ENCODE measurements at places on chromosomes 5 and 9. TPM values are rescaled to one million over a fixed set of nuclear protein-coding genes. Genes with fewer than 3 reads are reported as not detected.
A peak's percentile ranks its signal among the peaks of the same experiment; 100 is the strongest.

- no peak for DNase-seq
- no peaks in the 10 kb centered on the region for H3K36me3 ChIP-seq
- no peaks in the 10 kb centered on the region for H3K4me1 ChIP-seq
- no peak overlapping the region for H3K4me3 ChIP-seq
- H3K27ac ChIP-seq: no peak overlapping the region
Observed at GRCh38 chr5:4370218-4370617, 769.9 kb upstream of the ADAMTS16 start.

GRCh38 chr5:119267958-119268386, 87.8 kb upstream of the TNFAIP8 start:
- DNase-seq: peak; percentile 91
- H3K27ac ChIP-seq: peak overlapping the region; percentile 83
- H3K36me3 ChIP-seq: no peaks in the 10 kb centered on the region
- peak overlapping the region; percentile 100 for H3K4me3 ChIP-seq

GRCh38 chr9:133823189-133824105, 85.3 kb upstream of the SARDH start:
- no peaks in the 10 kb centered on the region for H3K36me3 ChIP-seq
- H3K27ac ChIP-seq: peak overlapping the region; percentile 25
- no peaks in the 10 kb centered on the region for H3K27me3 ChIP-seq
- H3K4me1 ChIP-seq: no peaks in the 10 kb centered on the region

- H3K27ac ChIP-seq: peak overlapping the region; percentile 91
- H3K4me3 ChIP-seq: peak overlapping the region; percentile 35
- no peaks in the 10 kb centered on the region for H3K27me3 ChIP-seq
- peaks cover 30% of the 10 kb centered on the region for H3K4me1 ChIP-seq
Observed at GRCh38 chr9:4147476-4148230, 152.2 kb downstream of the GLIS3 start.

GRCh38 chr5:120640778-120641177, 176.7 kb downstream of the PRR16 start:
- H3K4me1 ChIP-seq: no peaks in the 10 kb centered on the region
- H3K4me3 ChIP-seq: no peak overlapping the region
- no peak overlapping the region for H3K27ac ChIP-seq
- no peak for DNase-seq
- no peaks in the 10 kb centered on the region for H3K27me3 ChIP-seq
- H3K36me3 ChIP-seq: no peaks in the 10 kb centered on the region

DNA sequence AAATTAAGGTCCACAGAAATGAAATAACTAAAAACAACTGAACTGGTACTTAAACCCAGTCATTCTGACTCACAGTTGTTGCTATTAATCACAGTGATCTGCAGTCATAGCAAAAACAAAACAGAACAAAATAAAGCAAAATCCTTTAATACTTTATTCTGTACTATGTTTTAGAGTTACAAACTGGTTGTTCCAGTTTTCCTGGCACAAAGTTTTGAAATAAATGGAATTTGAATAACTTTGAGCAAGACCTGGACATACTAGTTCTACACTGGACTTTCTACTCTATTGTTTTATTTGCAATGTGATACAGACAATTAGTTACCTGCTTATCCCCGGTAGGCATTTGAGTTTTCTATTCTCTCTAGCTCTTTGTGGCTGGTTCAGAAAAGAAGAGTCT, 147.9 kb downstream of the DMRT2 start:
- no peak for DNase-seq
- H3K4me1 ChIP-seq: no peaks in the 10 kb centered on the region
- H3K27ac ChIP-seq: no peak overlapping the region
- H3K27me3 ChIP-seq: no peaks in the 10 kb centered on the region
- no peak overlapping the region for H3K4me3 ChIP-seq
- no peaks in the 10 kb centered on the region for H3K36me3 ChIP-seq

- DNase-seq: no peak
- H3K27ac ChIP-seq: no peak overlapping the region
- no peak overlapping the region for H3K4me3 ChIP-seq
- H3K36me3 ChIP-seq: no peaks in the 10 kb centered on the region
- no peaks in the 10 kb centered on the region for H3K27me3 ChIP-seq
Observed at GRCh38 chr5:148746826-148747535, 79.4 kb upstream of the ADRB2 start.

DNA sequence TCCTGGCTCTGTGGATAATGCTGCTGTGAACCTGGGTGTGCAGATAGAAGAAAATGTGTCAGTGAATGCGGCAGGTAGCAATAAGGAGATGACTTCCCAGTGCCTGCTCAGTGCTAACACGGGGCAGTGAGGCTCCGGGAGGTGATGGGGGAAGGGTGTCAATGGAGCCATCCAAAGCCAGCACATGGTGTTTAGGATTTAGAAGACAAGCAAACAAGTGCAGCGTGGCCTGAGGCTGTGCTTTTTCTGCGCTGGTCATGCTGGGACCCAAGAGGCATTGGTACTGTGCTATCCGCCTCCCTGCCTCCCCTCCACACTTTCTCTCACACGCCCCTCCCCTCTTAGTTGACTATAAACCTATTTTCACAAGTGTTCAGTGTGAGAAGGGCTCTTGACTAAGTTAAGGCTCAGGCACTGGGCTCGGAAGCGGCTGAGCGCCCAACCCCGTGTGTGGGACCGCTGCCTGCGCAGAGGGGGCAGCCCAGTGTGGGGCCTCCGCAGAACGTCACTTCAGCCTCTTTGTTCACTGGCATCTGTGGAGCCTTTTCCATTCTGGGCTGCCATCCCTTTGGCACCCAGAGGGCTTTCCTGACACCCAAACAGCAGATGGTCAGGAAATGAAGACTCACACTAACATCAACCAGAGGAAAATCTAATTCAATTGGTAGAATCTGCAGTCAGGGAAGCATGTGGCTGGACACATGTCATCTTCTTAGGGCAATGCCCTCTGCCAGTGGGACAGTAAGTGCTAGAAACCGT, 21.8 kb upstream of the NINJ1 start:
- H3K27me3 ChIP-seq: no peaks in the 10 kb centered on the region
- no peak overlapping the region for H3K4me3 ChIP-seq
- no peak overlapping the region for H3K27ac ChIP-seq
- no peaks in the 10 kb centered on the region for H3K4me1 ChIP-seq
- no peak for DNase-seq

GRCh38 chr5:624118-624950, 12.2 kb downstream of the CEP72 start:
- H3K4me1 ChIP-seq: no peaks in the 10 kb centered on the region
- peaks cover 9% of the 10 kb centered on the region for H3K36me3 ChIP-seq
- H3K27me3 ChIP-seq: no peaks in the 10 kb centered on the region
- no peak overlapping the region for H3K27ac ChIP-seq
- no peak for DNase-seq
- no peak overlapping the region for H3K4me3 ChIP-seq

DNA sequence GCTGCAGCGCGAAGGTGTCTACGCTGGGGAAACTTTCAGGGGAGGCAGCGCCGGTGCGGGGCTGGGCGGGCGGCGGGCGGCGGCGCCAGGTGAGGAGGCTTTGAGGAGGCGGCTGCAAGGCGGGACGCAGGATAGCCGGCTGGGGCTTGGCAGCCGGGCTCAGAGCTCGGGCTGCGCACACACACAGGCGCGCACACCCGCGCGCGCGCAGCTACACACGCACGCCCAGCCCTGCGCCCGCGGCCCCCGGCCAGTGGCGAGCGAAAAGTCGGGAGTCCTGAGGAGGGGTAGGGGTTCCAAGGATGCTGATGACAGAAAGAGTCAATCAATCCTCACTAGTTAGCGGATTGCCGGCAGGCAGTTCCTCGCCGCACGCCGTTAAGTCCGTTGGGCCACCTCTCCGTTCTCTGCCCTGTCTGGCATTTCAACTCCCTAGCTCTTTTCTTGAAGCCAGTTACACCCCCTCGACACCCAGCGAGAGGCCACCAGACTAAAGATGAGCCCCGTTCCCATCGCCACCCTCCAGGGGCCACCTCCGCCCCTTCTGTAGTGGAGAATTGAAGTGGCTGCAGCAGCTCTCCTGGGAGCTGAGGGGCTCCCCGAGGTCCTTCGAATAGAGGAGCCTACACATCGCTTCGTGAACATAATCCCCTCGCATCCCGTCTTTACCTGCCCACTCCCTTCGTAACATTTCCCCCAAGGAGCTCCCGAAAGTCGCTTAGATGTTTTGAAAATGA, 1640.3 kb upstream of the C9orf72 start:
- no peaks in the 10 kb centered on the region for H3K36me3 ChIP-seq
- peaks cover 19% of the 10 kb centered on the region for H3K27me3 ChIP-seq
- no peak within 1 kb of the TSS for H3K27ac ChIP-seq
- H3K4me1 ChIP-seq: no peaks in the 10 kb centered on the region
- peak within 1 kb of the TSS; percentile 73 for H3K4me3 ChIP-seq

DNA sequence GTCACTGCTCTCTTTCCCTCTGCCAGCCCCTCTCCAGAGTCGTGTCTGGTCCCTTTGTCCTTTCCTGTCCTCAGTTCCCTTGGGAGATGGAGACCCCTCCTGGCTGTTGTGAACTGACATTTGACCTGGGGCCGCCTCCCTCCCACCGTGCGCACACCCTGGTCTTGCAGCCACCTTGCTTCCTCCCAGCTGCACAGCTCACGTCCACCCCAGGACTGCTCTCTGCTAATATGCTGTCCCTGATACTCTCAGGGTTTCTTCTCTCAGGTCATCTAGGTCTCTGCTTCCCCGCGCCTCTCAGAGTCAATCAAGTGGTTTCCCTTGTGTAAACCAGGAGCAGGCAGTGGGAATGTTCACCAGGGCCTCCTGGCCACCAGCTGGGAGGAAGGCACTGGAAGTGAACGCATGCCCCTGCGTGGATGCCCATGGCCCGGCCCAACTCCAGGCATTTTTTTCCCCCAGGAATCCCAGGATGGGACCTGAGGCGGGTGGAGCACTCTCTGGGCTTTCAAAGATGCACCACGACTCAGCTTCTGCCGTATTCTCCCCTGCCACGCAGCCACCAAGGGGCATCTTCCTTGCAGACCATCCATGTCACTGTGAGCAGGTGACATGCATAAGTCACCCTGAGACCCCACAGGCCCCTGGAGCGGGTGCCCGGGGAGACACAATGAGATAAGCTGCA, 142.4 kb downstream of the OLFM1 start:
- no peaks in the 10 kb centered on the region for H3K27me3 ChIP-seq
- H3K4me1 ChIP-seq: no peaks in the 10 kb centered on the region
- no peaks in the 10 kb centered on the region for H3K36me3 ChIP-seq
- H3K4me3 ChIP-seq: no peak overlapping the region
- DNase-seq: no peak

GRCh38 chr9:122329597-122329996, 41.2 kb upstream of the PTGS1 start:
- no peak for DNase-seq
- no peaks in the 10 kb centered on the region for H3K36me3 ChIP-seq
- H3K27me3 ChIP-seq: no peaks in the 10 kb centered on the region
- H3K4me3 ChIP-seq: no peak overlapping the region
- no peaks in the 10 kb centered on the region for H3K4me1 ChIP-seq

- DNase-seq: no peak
- H3K4me1 ChIP-seq: no peaks in the 10 kb centered on the region
- no peak overlapping the region for H3K4me3 ChIP-seq
- no peaks in the 10 kb centered on the region for H3K27me3 ChIP-seq
Observed at GRCh38 chr5:57324861-57325260, 151.0 kb downstream of the GPBP1 start.

GRCh38 chr5:50593681-50594080, 72.8 kb upstream of the PARP8 start:
- H3K36me3 ChIP-seq: no peaks in the 10 kb centered on the region
- no peaks in the 10 kb centered on the region for H3K4me1 ChIP-seq
- DNase-seq: no peak
- H3K27ac ChIP-seq: no peak overlapping the region

DNA sequence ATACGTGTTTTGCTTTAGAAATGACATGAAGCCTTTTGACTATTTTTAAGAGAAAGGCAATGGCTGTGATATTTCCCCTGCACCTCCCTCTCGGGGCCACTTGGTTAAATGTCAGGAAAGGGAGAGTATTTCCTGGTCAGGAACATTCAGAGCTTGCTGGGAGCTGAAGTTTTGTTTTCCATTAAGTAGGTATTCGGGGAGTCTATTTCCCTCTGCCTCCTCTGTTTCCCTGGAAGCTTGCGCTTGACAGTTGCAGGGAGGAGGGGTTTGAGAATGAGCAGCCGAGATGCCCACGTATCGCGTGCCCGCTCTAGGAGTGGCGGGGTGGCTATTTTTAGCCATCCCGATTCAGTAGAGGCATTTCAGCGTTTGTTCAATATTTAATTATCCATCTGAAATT, 6.7 kb downstream of the DAB2IP start:
- peaks cover 33% of the 10 kb centered on the region for H3K4me1 ChIP-seq
- H3K36me3 ChIP-seq: peaks cover 3% of the 10 kb centered on the region
- no peak for DNase-seq
- H3K27me3 ChIP-seq: no peaks in the 10 kb centered on the region

DNA sequence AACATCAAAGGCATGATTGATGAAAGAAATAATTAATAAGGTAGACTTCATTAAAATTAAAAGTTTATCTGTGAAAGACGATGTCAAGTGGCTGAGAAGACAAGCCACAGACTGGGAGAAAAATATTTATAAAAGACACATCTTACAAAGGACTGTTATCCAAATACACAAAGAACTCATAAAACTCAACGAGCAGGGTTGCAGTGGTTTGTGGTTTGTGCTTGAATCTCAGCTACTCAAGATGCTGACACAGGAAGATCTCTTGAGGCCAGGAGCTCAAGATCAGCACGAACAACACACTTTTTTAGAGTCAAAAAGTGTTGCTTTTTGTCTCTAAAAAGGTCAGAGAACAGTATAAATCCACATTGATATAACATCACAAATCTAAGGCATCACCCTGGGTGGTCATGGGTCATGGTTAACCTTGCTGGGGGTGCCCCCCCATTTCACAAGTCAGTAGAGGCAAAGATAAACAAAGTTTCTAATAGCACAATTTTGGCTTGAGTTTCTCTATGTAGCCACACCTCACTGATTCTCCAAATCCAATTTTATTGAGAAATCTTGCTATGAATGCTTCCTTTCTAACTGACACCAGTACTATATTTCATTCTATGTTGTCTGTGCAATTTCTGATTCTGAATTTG, 342.9 kb upstream of the RPS23 start:
- no peaks in the 10 kb centered on the region for H3K27me3 ChIP-seq
- H3K4me1 ChIP-seq: peaks cover 4% of the 10 kb centered on the region
- H3K4me3 ChIP-seq: no peak overlapping the region

- no peaks in the 10 kb centered on the region for H3K36me3 ChIP-seq
- DNase-seq: peak; percentile 18
- H3K4me1 ChIP-seq: peaks cover 3% of the 10 kb centered on the region
Observed at GRCh38 chr5:135231289-135231688, 167.7 kb downstream of the MACROH2A1 start.

Gene IL3
- total RNA-seq: not detected

Gene ECSCR
- 34.9 TPM for total RNA-seq

Gene SMAD5
- total RNA-seq: 67.7 TPM

Gene COL5A1
- total RNA-seq: 23.8 TPM

Gene OTP
- total RNA-seq: not detected

Data from kidney (tissue), 22 donors.